Sigmoid colon (tissue), 7 donors: ENCODE measurements at places on chromosomes 12 and 14. TPM values are rescaled to one million over a fixed set of nuclear protein-coding genes. Genes with fewer than 3 reads are reported as not detected.

GRCh38 chr14:51576117-51576430 lies 75.6 kb upstream of the FRMD6 start:
- no peak for DNase-seq

The GEMIN2 gene
- 15.7 TPM for total RNA-seq

GRCh38 chr14:99936056-99936455 lies 129.2 kb upstream of the EVL start:
- no peak for DNase-seq

DNA sequence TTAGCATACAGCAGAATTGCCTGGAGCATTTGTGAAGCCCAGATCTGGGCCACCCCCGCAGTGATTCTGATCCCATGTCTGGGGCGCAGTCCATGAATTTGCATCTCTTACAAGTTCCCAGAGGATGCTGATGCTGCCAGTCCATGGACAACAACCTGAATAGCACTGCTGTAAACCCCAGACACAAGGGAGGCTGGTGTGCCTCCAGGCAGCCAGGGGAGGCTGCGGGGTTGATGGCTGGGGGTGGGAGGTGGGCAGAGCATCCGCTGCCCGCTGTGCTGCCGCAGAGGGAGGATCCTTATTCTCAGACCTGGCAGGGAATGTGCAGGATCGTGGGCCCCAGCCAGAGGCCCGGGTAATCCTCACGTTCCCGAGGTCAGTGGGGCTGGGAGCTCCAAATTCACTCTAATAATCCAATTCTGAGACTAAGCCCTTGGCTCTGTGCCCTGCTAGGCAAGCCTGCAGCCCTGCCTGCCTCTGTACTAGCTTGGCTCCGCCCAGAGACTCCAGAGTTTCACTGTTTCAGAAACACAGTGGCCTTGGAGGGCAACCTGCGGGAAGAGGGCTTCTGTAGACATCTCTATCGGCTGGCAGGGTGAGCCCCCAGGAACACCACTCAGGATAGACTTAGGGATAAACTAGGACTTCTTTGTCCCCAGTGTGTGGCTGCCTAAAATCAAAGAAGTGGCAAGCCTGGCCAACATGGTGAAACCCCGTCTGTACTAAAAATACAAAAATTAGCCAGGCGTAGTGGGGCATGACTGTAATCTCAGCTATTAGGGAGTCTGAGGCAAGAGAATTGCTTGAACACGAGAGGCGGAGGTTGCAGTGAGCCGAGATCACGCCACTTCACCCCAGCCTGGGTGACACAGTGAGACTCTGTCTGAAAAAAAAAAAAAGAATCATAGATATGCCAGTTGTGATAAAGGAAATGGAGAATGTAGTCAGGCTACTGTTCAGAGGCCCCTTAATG lies 17.8 kb upstream of the MLEC start:
- no peak for DNase-seq

DNA sequence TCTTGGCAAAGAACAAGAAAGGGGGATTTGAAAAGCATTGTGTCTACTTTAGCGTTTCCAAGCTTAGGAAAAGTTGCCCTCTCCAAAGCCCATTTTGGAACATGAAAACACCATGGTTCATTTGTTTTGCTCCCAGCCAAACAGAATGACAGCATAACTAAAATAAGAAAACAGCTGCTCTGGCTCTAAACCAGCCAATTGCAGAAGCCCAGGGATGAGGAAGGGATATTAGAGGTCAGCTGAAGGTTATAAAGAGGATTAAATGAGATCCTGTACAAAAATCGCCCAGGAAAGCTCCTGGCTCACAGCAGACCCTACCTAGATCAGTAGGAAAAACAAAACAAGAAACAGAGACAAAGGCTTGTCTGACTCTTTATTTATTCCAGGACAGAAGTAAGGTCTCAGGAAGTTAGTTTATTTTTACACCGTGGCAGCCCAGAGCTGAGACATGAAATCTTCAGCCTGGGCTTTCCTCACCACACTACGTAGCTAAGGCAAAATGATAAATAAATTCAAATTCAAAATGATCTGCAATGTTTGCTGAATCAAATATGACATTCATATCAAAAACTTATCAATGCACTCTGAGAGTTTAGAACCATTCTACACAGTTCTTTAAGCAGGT lies 25.9 kb downstream of the SPX start:
- DNase-seq, result no peak

DNA sequence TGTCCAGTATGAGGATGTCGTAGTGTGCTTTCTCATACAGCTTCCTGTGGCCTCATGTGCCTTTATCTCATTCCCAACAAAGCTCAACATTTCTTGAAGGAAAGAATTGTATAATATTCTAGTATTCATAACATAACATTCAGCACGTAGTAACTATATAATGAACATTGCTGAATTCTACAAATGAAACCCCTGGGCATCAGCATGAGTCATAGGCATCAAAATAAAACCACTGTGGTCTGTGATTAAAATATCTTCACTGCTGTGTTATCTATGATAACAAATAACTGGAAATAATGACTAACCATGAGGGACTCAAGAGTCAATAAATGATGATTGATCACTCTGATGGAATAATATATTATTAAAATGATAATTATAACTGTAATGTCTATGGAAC lies 255.2 kb downstream of the EMP1 start:
- no peak for DNase-seq

DNA sequence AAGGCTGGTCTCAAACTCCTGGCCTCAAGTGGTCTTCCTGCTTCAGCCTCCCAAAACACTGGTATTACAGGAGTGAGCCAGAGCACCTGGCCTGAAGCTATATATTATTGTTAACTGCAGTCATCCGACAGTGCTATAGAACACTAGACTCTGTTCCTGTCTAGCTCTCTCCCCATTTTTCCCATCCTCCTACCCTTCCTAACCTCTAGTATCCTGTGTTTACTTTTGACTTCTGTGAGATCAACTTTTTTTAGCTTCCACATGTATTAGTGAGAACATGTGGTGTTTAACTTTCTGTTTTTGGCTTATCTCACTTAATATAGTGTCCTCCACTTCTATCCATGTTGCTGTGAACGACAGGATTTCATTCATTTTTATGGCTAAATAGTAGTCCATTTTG lies 34.7 kb downstream of the TRAF3 start:
- DNase-seq, result no peak

The ZDHHC22 gene
- 0.49 TPM for total RNA-seq

The ARMH4 gene
- 2.3 TPM for total RNA-seq

DNA sequence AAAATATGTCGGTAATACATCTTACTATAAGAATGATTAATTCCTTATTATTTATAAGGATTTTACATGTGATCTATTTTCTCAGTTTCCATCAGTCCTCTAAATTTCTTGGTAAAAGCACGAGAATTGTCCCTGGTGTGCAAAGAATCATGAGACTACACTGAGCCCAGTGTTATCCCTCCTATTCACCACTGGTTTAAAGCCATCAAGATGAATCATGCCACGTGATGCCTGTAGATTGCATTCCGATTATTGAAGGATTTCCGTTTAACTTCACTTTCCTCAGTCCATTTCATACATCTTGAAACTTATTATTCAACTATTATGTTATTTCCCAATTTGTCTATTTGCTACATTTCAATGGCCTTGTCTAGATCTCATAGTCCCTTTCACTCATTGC lies 601.9 kb downstream of the GALC start:
- DNase-seq, result no peak

DNA sequence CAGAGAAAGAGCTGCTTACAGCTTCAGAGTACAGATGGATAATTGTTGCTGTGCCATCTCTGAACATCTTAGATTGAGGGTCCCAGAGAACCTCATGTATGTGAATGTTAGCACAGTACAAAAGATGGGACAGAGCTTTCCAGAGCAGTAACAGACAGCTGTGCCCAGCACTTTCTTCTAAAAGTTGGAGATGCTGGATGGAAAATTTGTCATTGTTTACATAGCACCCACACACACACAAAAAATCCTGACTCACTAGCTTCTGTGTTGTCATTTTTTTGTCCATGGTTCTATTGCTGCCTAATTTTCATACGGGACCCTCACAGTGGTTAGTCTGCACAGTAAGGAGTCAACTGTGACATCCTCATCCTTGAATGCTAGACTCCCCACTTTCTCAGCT lies 374.7 kb downstream of the DIO2 start:
- DNase-seq, result no peak

The RPL10L gene
- not detected for total RNA-seq

GRCh38 chr12:65603438-65604351 lies 220.6 kb upstream of the HMGA2 start:
- peak; percentile 62 for DNase-seq

DNA sequence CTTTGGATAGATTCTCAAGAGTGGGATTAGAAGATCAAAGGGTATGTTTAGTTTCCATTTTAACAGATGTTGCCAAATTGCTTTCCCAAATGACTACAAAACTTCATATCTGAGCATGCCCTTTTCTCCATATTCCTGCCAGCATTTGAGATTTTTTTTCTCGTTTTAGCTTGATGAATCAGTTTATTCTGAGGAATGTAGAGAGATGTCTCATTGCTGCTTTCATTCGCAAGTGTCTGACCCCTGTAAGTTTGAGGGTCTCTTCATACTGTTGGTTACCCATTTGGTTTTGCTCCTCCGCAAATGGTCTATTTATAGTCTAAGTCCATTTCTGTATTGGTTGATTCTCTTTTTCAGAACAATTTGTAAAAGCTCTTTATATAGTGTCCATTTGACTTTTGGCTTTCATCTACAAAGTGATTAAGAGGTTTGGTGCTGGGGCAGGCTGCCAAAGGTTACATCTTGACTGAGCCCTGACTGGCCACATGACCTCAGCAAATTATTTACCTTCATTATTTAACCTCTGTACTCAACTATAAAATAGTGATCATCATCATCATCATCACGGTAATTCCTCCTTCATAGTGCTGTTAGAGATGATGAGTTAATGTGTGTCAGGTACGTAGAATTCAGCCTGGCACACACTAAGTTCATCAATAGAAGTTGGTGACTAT lies 33.6 kb downstream of the HCAR2 start:
- no peak for DNase-seq

The RND1 gene
- not detected for total RNA-seq

GRCh38 chr14:77640756-77641533 lies 24.5 kb upstream of the SPTLC2 start:
- no peak for DNase-seq

The KLRD1 gene
- total RNA-seq, result 0.54 TPM

- DNase-seq, result no peak
Observed at GRCh38 chr14:54356172-54356571, 40.6 kb upstream of the CDKN3 start.

The SYCP3 gene
- total RNA-seq, result 0.36 TPM

DNA sequence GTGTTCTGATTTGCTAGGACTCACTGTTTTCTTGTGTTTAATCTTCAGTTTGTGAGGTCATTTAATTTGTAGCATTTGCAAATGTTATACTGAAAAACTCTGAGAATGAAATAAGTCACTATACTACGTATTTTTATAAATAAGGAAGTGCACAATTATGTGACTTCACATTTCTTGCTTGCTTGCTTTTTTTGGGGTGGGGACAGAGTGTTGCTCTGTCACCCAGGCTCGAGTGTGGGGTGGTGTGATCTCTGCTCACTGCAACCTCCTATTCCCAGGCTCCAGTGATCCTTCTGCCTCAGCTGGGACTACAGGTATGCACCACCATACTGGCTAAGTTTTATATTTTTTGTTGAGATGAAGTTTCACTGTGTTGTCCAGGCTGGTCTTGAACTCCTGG lies 32.7 kb downstream of the RBM25 start:
- no peak for DNase-seq

DNA sequence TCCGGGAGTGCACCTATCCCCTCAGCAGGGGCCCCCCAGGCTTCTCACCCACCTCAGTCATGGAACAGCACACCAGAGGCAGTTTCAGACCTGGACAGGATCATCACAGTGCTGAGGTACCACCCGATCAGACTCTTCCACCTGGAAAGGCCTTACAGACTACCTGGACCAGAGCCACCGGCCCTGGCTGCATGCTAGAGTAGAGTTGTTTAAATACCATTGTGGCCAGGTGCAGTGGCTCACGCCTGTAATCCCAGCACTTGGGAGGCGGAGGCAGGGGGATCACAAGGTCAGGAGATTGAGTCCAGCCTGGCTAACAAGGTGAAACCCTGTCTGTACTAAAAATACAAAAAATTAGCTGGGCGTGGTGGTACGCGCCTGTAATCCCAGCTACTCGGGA lies 61.5 kb downstream of the TSPAN11 start:
- no peak for DNase-seq

- DNase-seq, result peak; percentile 61
Observed at GRCh38 chr14:100524933-100525243, 62.3 kb downstream of the BEGAIN start.

The LRCOL1 gene
- not detected for total RNA-seq

The TOMM20L gene
- total RNA-seq, result not detected

- no peak for DNase-seq
Observed at GRCh38 chr12:123982269-123982668, 9.3 kb downstream of the ZNF664 start.

DNA sequence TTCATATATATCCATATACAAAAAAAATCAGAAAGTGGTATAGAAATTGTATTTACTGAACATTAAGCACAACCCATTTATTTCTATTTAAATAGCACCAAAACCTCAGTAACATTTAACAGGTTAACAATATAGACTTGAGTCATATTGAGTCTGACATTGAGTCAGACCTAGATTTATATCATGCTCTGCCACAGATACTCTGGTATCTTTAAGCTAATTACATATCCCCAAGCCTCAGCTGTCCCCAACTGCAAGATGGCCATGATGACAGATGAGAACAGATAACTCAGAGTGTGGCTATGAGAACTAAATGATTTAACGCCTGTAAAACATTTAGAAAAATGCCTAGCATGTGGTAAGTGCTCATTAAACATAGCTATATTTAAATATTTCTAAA lies 40.3 kb downstream of the IFNG start:
- no peak for DNase-seq

DNA sequence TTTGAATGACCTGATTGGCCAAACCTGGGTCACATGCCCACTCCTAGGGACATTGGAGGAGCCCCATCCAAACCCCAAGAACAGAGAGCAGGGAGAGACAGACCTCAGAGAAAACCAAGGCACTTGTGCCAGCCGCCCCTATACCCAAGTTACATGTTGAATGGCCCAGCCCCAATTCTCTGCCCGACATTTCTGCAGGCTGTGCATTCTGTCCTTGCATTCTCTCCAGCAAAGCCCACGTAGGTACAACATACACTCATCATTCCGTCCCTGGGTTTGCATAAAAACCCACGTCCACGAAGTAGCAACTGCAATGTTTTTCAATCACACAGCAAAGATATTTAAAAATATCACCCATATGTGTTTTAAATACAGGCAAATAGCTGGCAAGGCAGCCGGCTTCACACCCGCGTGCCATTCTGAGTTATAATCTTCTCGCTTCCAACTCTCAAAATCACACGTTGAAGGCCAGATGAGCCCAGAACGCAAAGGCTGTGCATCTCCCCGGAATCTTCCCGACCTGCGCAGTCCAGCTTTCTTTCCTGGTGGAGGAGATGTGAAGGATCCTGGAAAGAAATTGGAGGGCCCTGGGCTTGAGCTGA lies 91.7 kb upstream of the MYL2 start:
- no peak for DNase-seq

- DNase-seq, result no peak
Observed at GRCh38 chr14:87567618-87568295, 425.2 kb downstream of the GALC start.

The GLI1 gene
- 3.9 TPM for total RNA-seq
